ENCODE measurements at places on chromosomes 3 and 15. TPM values are rescaled to one million over a fixed set of nuclear protein-coding genes. Genes with fewer than 3 reads are reported as not detected.

- DNase-seq, result no peak
These were observed 5.2 kb downstream of the KBTBD13 start for GRCh38 chr15:65081758-65082157.

The GOLGA6L7 gene
- total RNA-seq, result not detected

DNA sequence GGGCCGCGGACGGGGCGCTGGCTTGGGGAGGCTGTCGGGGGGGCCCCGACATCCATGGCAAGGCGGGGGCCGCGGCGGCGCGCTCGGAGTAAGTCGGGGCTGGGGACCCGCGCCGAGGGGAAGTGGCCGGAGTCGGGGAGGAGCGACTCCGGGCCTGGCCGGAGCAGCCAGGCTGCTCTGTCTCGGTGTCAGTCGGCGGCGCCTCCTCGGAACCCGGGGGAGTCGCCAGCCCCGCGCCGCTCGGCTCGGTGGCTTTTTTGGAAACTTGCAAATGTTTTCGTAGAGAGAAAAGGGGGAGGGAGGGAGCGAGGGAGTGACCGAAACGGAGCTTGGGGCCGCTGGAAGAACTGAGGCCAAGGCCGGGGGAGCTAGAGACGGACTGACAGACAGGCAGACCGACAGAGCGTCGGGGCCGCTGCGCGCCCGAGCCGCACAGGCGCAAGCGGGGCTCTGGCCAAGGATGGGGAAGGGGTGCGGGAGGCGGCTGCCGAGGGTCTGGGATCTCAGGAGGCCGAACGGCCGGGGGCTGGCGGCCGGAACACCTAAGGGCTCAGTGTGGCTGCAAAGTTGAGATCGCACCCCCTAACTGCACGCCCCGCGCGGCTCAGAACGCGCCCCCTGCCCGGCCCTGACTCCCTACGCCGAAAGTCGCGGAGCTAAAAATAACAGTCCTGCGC, 5.0 kb downstream of the PTH1R start:
- DNase-seq, result no peak

The TMEM266 gene
- 0.38 TPM for total RNA-seq

- DNase-seq, result no peak
These were observed 19.2 kb downstream of the KLF13 start for GRCh38 chr15:31345606-31346366.

DNA sequence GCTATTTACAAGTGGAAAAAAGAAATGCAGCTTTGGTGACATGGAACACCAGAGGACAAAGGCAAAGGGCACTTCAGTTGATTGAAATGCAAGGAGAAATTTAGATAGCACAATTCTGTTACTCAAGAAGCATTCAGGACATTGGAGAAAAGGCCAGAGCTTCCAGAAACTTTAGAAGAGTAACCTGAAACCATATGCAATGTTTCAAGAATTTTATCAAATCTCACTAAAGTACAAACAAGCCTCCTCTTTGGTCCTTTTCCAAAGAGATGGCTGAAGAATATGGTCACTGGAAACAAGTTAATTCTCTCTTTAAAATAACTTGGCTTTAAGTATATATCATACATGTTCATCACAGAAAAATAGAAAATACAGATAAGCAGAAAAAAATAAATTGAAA, 14.6 kb upstream of the LMOD3 start:
- DNase-seq, result no peak

DNA sequence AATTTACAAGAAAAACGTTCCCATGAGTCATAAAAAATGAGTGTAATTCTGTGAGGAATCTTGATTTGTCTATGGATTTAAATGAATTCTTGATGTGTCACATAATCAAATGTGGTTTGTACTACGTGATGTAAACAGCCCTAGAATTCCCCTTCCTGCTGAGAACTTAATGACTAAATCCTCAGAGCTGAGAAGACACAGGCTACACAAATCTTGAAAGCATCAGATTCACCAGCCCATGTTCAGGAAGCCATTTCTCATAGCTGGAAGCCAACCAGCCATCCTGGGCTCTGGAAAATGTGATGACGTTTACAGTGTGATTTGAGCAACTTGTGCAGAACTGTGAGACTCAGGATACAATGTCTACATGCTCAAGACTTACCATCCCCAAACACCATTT, 193.7 kb upstream of the MME start:
- DNase-seq, result no peak

Data from omental fat pad (tissue), 4 donors.